NCI-H524 treated with DMSO at 0.1 percent for 48 hours (cell line): ENCODE measurements at places on chromosomes 5 and 9.

DNA sequence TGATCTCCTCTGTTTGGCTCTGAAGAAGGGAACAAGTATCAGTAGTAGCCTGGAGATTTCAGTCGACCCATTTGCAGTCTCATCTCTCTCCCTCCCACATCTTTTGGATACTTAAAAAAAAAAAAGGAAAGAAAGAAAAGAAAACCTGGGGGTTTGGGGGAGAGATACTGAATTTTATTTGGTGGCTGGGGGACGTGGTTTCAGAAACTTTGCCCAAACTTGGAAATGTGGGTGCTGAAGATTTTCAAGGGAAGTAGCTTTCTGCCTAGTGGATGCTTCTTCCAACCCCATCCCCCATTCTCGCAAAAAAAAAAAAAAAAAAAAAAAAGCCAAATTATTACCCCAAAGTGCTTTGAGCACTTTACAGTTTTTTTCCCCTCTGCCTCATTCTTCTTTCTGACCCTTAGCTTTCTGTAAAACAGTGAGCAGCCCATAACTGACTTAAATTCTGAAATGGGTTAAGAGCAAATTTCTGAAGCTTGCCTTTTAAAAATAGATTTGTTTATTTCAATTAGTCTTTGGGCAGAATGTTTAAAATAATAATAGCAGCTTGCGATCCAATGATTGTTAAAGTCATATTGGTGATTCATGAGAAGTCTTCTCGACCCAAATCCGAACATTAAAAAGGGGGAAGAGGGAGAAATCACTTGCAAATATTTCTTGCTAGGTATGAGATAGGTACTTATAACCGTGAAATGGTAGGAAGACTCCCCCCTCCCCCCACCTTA is 894 bp downstream of the FST start:
- DNase-seq = no peak

GRCh38 chr5:89458332-89458656 is 575.3 kb upstream of the MEF2C start:
- peak; percentile 44 for DNase-seq

- no peak for DNase-seq
Observed at GRCh38 chr9:121887553-121888437, 205.3 kb downstream of the TTLL11 start.

DNA sequence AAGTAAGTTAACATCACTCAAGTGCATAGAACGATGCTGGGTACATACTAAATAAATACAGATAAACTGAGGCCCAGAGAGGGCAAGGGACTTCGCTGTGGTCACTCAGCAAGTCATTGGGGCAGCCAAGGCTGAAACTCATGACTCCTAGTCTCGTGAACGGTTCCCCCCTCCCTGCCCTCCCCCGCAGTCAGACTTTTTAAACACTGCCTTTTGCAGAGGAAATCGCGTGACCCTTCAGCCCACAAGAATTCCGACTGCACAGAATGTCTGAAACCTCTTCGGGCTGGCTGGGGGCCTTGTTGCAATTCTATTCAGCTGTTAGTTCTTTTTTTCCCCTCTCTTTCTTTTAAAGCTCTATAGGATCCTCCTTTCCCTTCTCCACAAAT is 28.1 kb downstream of the NEK6 start:
- no peak for DNase-seq

GRCh38 chr5:159877894-159878448 is 38.3 kb upstream of the ADRA1B start:
- peak; percentile 6 for DNase-seq

GRCh38 chr5:139646111-139646510 is 2.0 kb upstream of the CXXC5 start:
- no peak for DNase-seq
